ENCODE measurements at places on chromosomes 7 and 10. TPM values are rescaled to one million over a fixed set of nuclear protein-coding genes. Genes with fewer than 3 reads are reported as not detected.

The HABP2 gene
- not detected for total RNA-seq

The SFRP5 gene
- not detected for total RNA-seq

The FAM171A1 gene
- total RNA-seq: 6.8 TPM

The MUC3A gene
- total RNA-seq: not detected

The GDF2 gene
- total RNA-seq: not detected

The DLD gene
- 68.2 TPM for total RNA-seq

The EPO gene
- total RNA-seq: not detected

The PTCD1 gene
- total RNA-seq: 6.6 TPM
